ENCODE measurements at places on chromosomes 5 and 9. TPM values are rescaled to one million over a fixed set of nuclear protein-coding genes. Genes with fewer than 3 reads are reported as not detected.

GRCh38 chr5:25701936-25702335, 1057.2 kb upstream of the CDH10 start:
- no peak for DNase-seq

DNA sequence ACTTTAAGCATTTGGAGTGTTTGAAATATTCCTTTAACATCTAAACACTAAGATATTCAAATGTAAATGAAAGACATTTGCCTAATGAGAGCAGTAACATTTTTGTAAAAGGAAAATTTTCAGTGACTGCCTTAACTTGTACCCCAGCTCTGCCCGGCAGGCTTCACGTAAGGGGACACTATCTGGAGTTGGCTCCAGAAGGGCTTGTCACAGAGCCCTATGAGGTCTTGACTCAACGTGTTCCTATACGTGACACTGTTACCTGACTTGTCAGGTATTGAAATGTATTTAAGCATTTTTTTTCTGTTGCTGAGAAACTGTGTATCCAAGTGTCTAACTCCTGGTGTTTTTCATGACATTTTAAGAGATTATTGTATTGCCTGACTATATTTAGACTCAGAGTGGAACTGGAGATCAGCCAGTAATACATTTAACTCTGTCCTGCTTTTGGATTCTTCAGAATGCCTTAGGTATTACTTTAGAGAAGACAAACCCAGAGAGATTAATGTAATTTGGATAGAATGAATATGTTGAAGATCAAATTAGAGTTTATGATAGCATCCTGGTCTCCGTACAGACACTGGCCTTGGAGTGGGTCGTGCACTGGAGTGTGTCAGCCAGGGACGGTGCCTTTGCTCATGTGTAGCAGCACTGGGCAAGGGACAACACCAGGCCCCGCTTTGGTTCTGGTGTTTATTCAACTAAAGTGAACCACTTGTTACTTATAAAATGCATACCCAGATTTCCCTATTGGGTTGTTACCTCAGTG, 34.6 kb upstream of the PHF2 start:
- no peak for DNase-seq

GRCh38 chr5:115423541-115423940, 121.0 kb downstream of the FEM1C start:
- DNase-seq: peak; percentile 82

- DNase-seq: no peak
These were observed 38.2 kb downstream of the ZDHHC11B start for GRCh38 chr5:746258-746761.

Gene SPEF2
- polyA plus RNA-seq: 1.8 TPM

DNA sequence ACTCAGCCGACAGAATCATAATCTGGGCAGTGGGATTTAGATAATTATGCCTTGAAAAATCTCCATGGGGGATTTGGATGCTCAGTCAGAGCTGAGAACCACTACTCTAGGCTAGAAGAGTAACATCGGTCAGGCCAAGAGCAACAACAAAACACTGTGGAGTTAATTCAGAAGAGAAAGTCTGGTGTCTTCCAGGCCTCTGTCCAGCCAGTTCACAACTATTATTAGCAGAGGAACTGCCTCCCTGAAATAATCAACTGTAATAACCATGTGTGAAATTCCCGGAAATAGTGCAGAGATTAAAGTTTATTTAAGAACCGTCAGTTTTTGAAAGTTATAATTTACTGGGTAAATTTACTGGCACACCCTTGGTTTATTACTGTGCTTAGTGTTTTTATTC, 8.2 kb upstream of the MARCHF3 start:
- DNase-seq: no peak

GRCh38 chr9:92963831-92964606, 16.7 kb downstream of the FGD3 start:
- DNase-seq: no peak

- peak; percentile 56 for DNase-seq
These were observed 11.8 kb downstream of the ACSL6 start for GRCh38 chr5:131999441-132000240.

GRCh38 chr9:73059247-73059646, 92.4 kb upstream of the ANXA1 start:
- DNase-seq: no peak

DNA sequence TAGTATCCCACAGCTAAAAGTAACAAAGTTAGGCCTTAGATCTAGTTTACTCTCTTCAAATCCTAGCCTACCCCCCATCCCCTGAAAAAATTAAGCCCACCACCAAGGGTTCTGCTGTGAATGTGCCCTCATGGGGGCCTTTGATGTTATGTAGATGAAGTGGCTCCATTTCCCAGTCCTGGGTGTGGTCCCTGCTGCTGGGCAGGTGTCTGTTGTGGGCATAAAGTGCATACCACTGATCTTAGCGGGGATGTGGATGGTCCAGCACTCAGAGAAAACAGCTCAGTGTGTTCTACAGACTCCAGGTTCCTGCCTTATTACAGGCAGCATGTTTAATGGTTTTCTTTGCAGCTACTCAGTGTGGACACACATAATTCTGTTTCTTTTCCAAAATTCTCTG, 1.9 kb downstream of the PCBD2 start:
- no peak for DNase-seq

GRCh38 chr5:43840424-43841125, 237.6 kb downstream of the NNT start:
- DNase-seq: no peak

GRCh38 chr5:142884029-142884428, 113.9 kb downstream of the ARHGAP26 start:
- DNase-seq: no peak

GRCh38 chr5:110376281-110376951, 350.1 kb downstream of the TMEM232 start:
- no peak for DNase-seq

DNA sequence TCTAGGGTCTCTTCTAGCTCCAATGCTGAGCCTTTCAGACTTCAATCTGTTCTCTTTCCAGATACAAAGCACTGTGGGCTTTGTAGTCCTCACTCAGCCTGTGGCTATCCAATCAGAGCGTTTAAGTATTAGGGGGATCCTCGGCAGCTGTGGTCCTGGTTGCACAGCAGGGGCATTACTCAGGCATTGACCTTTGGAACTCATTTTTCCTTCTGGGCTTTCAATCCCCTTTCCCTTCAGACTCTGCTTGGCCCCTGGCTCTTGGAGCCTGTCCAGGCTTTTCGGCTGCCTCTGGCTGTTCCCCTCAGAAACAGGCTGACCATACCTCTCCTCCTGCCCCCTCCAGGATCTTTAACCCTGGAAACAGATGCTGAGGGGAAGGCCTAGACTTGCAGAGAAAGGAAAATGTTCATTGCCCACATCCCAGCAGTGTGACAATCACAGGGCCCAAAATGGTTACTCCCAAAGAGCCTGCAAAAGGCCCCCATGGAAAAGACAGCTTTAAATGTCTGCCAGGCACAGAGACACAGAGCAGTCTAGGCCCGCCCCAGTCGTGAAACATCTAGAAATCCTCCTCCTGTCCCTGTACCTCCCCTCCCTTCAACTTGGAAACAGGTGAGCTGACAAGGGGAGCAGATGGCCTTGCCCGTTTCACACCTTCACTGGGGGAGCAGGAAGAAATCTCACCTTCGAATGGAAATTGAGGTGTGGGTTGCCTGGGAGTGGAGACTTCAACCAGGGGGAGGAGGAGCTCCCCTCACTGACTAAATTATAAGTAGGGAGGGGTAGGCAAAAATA, 13.7 kb downstream of the C1QTNF2 start:
- DNase-seq: no peak

GRCh38 chr9:114177423-114178064, 22.2 kb downstream of the COL27A1 start:
- no peak for DNase-seq

- peak; percentile 33 for DNase-seq
These were observed 88.3 kb upstream of the RUFY1 start for GRCh38 chr5:179462040-179462439.

DNA sequence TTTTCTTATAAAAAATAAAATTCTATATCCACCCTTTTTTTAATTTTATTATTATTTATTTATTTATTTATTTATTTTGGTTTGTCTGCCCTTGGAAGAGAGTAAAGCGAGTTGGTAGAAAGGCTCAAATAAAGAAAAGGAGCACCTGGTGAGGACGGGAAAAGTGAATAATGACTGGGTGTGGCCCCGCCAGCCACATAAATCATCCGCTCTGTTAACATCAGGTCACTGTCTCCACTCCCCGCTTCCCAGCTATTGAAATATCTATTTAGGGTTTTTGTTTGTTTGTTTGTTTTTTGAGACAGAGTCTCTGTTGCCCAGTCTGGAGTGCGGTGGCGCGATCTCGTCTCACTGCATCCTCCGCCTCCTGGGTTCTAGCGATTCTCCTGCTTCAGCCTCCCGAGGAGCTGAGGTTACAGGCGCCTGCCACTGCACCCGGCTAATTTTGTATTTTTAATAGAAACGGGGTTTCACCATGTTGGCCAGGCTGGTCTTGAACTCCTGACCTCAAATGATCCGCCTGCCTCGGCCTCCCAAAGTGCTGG, 844 bp downstream of the POLR3G start:
- DNase-seq: no peak

Gene SEC61B
- 286 TPM for polyA plus RNA-seq

Gene SLIT3
- polyA plus RNA-seq: 0.23 TPM

- no peak for DNase-seq
These were observed 48.2 kb downstream of the TNFAIP8 start for GRCh38 chr5:119404033-119404432.

GRCh38 chr9:97411789-97412625, at the start of gene TDRD7:
TSS of gene TDRD7 (plus strand) at chr9:97412096. CDS start at chr9:97428466, 16,370 bp downstream.
- DNase-seq: peak; percentile 91

Gene SKIC3
- 7.2 TPM for polyA plus RNA-seq

DNA sequence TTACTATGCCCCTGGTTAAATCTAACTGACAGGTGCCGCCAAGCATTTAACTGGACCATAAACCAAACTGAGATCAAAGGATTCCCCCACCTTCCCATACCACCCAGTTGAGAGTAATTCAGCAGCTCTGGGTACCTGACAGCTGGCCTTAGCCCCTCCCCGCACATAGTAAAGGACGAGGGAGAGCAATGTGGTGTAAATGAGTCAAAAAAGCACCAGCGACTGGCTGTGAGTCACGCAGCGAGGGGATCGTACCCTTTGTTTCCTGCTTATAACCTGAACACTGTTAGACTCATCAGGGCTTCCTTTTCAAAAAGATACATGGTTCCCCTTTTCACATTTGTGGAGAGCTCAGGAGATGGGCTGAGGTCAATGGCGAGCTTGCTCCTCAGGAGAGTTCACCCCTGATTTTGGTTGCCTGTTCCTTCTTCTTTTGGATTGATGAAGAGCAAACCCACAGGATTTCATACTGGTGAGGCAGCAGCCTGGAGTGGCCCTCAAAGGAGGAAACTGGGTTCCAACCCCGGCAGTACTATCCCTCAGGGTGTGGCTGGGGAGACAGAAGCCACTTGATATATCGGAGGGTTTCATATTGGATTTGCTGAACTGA, 71.5 kb downstream of the ANKRD33B start:
- no peak for DNase-seq

DNA sequence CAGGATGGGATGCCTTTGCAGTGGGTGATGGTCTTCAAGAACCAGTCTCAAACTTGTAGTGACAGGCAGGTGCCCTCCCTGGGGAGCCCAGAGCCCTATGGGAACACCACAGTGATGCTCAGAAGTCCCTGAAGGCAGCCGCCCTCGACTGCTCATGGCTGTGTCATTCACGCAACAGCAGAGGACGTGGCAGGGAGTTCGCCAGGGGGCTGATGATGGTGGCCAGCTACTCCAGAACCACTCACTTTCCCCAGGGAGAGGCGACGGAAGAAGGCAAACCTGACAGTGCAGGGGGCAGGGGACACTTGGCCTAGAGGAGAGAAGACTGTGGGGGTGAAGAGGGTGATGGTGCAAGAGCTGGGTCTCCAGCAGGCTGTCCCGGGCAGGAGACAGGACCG, 4.0 kb downstream of the IL13 start:
- no peak for DNase-seq

GRCh38 chr5:136453986-136454758, 88.8 kb upstream of the TRPC7 start:
- no peak for DNase-seq

Gene CSF1R
- 26.1 TPM for polyA plus RNA-seq

GRCh38 chr5:116378007-116378776, 196.4 kb downstream of the SEMA6A start:
- no peak for DNase-seq

Gene ZNF483
- polyA plus RNA-seq: 0.77 TPM

Gene BRD8
- 13.4 TPM for polyA plus RNA-seq

GRCh38 chr5:135541807-135542502, 6.2 kb upstream of the NEUROG1 start:
- DNase-seq: no peak

Gene ANKRD55
- polyA plus RNA-seq: not detected

GRCh38 chr5:87229780-87230179, 37.9 kb upstream of the RASA1 start:
- no peak for DNase-seq

GRCh38 chr5:179886190-179886911, 21.3 kb downstream of the TBC1D9B start:
- DNase-seq: no peak

DNA sequence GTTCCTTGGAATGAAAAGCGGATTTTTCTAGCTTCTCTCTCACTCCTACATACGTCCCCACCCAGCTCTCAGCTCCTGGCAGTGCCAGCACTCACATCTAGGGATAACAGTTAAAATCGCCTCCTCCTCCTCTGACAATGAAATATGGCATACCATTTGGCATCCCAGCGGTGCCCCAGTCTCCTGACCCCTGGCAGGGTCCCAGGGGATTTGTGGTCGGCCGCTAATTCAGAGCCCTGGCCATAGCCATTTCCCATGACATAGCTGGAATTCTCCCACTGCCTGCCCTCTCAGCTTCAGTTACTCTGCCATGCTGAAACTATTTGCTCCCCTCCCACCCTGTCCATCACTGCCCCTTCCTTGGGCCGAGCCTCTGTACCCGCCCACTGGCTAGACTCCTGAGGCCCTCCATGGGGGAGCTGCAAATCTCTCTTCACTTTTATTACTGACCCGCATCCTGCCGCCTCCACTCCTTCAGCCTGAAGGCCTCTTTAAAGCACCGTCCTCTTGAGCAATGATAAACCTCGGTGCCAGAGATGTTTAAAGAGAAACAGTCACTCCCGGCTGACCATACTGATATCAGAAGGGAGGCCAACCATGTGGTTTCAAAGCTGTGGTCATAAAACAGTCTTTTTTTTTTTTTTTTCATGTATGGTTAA, 139.8 kb downstream of the SLIT3 start:
- DNase-seq: peak; percentile 82

DNA sequence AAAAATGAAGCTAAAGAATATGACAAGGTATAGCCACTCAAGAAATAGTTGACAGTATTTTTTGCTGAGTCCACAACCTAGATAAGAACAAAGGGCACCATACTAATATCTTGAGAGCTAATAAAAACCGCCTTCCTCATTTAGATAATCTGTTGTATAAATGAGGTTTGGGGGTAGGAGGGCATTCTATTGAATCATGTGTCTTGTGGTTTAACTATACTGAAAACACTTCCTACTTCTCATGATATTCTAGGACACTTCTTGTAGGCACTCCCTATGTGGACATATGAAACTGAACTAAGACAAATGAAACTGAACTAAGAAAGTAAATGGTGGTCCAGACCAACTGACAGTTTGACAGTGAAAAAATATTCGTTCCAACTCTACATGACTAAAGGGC, 1268.5 kb upstream of the C9orf72 start:
- no peak for DNase-seq

Gene APBA1
- 1.7 TPM for polyA plus RNA-seq

Measured in sigmoid colon (tissue), 7 donors.